ENCODE measurements at places on chromosomes 5 and 9. TPM values are rescaled to one million over a fixed set of nuclear protein-coding genes. Genes with fewer than 3 reads are reported as not detected.
A peak's percentile ranks its signal among the peaks of the same experiment; 100 is the strongest.

- no peak overlapping the region for H3K4me3 ChIP-seq
- H3K36me3 ChIP-seq: peaks cover 43% of the 10 kb centered on the region
- H3K27me3 ChIP-seq: no peaks in the 10 kb centered on the region
- H3K4me1 ChIP-seq: no peaks in the 10 kb centered on the region
- no peak overlapping the region for H3K27ac ChIP-seq
These were observed 41.1 kb downstream of the NFX1 start for GRCh38 chr9:33331377-33331891.

- no peak overlapping the region for H3K27ac ChIP-seq
- DNase-seq: no peak
These were observed 200.8 kb downstream of the CHSY3 start for GRCh38 chr5:130104895-130105688.

DNA sequence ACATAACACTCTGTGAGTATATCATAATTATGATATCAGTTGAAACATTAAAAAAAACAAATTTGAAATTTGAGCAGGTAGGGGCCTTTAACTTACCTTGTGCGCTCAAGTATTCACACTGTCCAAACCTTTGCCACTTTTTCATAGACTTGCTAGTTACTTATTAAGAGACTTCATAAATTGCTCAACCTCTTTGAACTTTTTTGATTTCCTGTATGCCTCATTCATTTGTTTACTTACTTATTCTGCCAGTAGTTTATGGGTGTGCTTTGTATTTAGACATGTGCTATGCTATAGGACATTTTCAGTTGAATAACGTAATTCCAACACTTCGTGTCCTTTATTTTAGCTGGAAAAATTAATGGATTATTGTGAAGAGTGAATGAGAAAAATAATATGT, 204.8 kb downstream of the HCN1 start:
- no peak overlapping the region for H3K4me3 ChIP-seq
- H3K27me3 ChIP-seq: no peaks in the 10 kb centered on the region
- H3K27ac ChIP-seq: no peak overlapping the region
- no peaks in the 10 kb centered on the region for H3K36me3 ChIP-seq

DNA sequence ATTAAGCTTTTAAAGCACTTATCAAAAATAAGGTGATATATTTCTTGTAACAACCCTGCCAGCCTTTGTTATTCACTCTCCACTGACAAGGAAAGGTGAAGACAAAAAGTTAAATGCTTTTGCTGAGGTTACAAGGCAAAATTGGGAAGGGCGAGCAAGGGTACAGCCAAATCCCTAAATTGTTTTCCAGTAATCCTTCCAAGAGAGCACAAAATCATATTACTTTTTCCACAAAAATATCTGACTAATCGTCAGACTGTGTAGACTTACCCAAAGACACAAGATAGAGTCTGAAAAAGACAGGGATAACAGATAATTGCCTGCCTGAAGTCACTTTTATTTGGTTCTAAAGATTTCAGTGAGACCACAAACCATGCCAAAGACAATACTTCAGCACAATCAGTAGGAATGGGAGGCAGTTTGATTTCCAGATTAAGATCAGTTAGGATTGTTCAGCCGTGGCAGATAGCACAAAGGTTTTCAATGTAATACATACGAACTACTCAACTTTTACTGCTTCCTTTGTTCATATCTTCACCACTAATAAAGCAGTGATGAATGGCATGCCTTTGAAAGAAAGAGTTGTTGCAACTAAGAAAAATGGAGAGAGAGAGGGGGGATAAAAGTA, 383.8 kb upstream of the TUSC1 start:
- H3K4me1 ChIP-seq: no peaks in the 10 kb centered on the region
- no peaks in the 10 kb centered on the region for H3K36me3 ChIP-seq
- H3K4me3 ChIP-seq: no peak overlapping the region
- H3K27me3 ChIP-seq: no peaks in the 10 kb centered on the region
- H3K27ac ChIP-seq: no peak overlapping the region

DNA sequence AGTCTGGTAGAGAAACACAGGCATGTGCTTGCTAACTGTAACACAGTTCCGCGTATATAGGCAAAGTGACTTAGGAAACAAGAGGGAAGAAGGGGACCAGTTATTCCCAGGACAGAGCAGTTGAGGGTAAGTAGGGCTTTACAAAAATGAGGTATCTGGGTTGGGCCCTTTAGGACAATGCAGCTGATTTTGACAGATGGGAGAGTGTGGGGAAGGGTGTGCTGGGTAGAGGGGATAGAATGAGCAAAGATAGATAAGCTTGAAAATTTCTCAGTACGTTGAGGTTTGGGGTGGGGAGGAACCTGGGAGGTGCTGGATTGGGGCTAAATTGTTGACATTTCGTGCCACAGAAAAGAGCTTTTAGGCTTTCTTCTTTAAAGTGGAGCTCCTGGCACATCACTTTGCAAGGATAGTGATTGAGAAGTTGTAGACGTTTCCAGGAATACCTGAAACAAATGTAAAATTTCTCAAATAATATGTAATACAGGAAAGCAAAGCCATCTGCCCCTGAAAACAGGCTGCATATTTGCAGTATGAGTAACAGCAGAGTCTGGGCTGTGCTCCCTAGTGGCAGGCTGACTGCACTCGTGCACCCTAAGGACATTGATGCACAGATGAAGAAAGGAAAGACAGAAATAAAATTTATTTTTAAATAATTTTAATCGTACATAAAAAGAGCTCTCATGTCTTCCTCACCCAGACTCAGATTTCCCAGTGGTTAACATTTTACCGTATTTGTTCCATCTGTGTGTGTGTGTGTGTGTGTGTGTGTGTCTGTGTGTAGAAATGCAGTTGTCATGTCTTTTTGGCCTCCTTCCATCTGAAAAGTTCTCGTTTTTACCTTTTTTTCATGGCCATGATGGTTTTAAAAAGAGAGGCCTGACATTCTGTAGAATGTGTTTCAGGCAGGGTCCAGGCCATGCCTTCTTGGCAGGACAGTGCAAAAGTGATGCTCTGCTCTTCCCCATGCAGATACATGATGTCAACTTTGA, 144.9 kb upstream of the DMRT1 start:
- H3K27me3 ChIP-seq: no peaks in the 10 kb centered on the region
- no peak for DNase-seq
- H3K36me3 ChIP-seq: no peaks in the 10 kb centered on the region
- peaks cover 13% of the 10 kb centered on the region for H3K4me1 ChIP-seq
- H3K27ac ChIP-seq: peak overlapping the region; percentile 69
- no peak overlapping the region for H3K4me3 ChIP-seq

DNA sequence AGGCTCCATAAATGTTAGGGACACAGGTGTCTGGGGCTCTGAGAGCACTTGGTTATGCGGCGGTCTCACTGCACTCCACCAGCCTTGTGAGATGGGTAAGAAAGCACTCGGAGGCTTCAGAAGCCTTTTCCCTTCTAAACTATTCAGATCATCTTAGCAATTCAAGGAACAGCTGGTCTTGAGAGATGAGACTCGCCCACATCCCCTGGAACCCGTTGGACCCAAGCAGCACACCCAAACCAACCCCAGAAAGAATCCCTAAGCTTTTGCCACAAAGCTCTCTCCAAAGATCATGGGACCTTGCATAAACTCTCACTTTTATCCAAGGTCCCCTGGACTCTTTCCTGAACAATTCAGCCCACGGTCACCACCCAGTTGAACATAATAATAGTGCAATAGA, 90.2 kb downstream of the RAPGEF1 start:
- H3K27me3 ChIP-seq: no peaks in the 10 kb centered on the region
- peaks cover 3% of the 10 kb centered on the region for H3K36me3 ChIP-seq
- peaks cover 3% of the 10 kb centered on the region for H3K4me1 ChIP-seq
- no peak for DNase-seq
- H3K27ac ChIP-seq: no peak overlapping the region

GRCh38 chr5:85533341-85534047, 1084.2 kb upstream of the COX7C start:
- no peaks in the 10 kb centered on the region for H3K36me3 ChIP-seq
- H3K27ac ChIP-seq: no peak overlapping the region
- H3K4me3 ChIP-seq: no peak overlapping the region

- H3K27me3 ChIP-seq: no peaks in the 10 kb centered on the region
- H3K36me3 ChIP-seq: peaks cover 94% of the 10 kb centered on the region
- no peak overlapping the region for H3K4me3 ChIP-seq
- no peak for DNase-seq
These were observed 60.6 kb downstream of the CYFIP2 start for GRCh38 chr5:157326440-157327005.

GRCh38 chr9:16316911-16317817, 553.3 kb downstream of the BNC2 start:
- no peaks in the 10 kb centered on the region for H3K36me3 ChIP-seq
- H3K27me3 ChIP-seq: no peaks in the 10 kb centered on the region
- DNase-seq: no peak
- no peak overlapping the region for H3K27ac ChIP-seq

- no peaks in the 10 kb centered on the region for H3K4me1 ChIP-seq
- H3K4me3 ChIP-seq: peak within 1 kb of the TSS; percentile 8
- H3K36me3 ChIP-seq: no peaks in the 10 kb centered on the region
- H3K27me3 ChIP-seq: peaks cover 81% of the 10 kb centered on the region
These were observed at the start of gene NCS1 for GRCh38 chr9:130172161-130172857. NCS1 (plus strand) TSS chr9:130172404; CDS start chr9:130172664, 260 bp downstream.

DNA sequence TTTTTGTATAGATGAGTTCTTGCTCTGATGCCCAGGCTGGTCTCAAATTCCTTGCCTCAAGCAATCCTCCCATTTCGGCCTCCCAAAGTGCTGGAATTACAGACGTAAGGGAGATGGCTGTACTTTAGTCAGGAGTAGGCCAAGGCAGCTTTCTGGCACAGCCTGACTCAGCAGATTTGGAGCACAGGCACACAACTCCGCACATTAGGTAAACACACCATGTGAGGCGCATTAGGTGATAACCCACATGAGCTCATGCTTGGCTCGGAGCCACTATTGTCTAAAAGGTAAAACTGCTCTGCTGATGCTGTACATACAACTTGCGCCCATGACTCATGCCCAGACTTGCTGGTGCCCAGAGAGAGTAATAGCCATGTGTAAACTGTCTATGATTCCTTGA, 1157.9 kb downstream of the TAF11L14 start:
- no peak for DNase-seq
- no peaks in the 10 kb centered on the region for H3K27me3 ChIP-seq
- no peak overlapping the region for H3K4me3 ChIP-seq
- H3K36me3 ChIP-seq: no peaks in the 10 kb centered on the region

- DNase-seq: no peak
- H3K27me3 ChIP-seq: no peaks in the 10 kb centered on the region
- H3K36me3 ChIP-seq: no peaks in the 10 kb centered on the region
These were observed 252.1 kb downstream of the CRB2 start for GRCh38 chr9:123608104-123608503.

GRCh38 chr5:123115020-123115419, 26.0 kb downstream of the PRDM6 start:
- H3K36me3 ChIP-seq: no peaks in the 10 kb centered on the region
- H3K4me1 ChIP-seq: no peaks in the 10 kb centered on the region
- no peaks in the 10 kb centered on the region for H3K27me3 ChIP-seq
- no peak for DNase-seq
- H3K27ac ChIP-seq: no peak overlapping the region

DNA sequence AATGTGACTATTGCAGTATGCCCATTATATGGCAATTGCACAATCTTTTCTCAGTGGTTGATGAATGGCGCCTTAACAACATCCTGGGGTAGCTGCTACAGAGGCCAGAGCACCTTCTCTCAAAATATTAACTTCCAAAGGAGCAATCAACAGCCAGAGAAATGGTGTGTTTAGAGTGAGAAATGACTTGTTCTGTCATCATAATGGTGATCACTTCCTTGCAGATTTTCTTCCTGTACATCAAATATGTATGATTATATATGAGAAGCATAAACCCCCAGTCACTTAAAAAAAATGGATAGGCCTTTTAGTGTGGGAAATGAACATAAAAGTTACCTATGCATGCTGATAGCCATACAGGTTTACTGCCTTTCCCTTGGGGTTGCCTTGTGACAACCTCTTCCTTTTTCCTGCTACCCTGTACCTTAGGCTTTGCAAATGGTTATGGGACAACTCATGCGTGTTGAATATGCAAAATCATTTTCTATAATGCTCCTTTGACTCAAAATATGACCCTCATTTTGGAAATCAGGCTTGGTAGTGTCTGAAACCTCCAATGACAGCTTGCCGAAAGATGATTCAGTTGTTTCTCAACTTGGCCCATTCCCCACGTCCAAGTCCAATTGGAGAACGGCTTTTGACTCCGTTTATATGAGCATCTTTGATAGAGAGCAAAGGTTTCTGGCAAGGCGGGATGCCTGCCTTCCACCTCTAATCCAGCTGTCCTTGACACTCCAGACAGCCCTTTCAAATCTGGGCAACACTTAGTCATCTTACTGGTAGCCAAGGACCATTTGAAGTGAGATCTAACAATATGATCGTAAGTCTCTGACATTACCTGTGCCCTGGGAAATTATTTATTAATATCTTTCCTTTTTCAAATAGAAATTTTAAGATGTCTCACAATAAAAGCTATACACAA, 69.3 kb downstream of the SLC1A1 start:
- H3K36me3 ChIP-seq: no peaks in the 10 kb centered on the region
- peaks cover 2% of the 10 kb centered on the region for H3K27me3 ChIP-seq
- no peak overlapping the region for H3K27ac ChIP-seq
- peaks cover 11% of the 10 kb centered on the region for H3K4me1 ChIP-seq

- H3K27ac ChIP-seq: no peak overlapping the region
- H3K36me3 ChIP-seq: no peaks in the 10 kb centered on the region
- DNase-seq: no peak
- no peaks in the 10 kb centered on the region for H3K27me3 ChIP-seq
- peaks cover 13% of the 10 kb centered on the region for H3K4me1 ChIP-seq
These were observed 1.1 kb upstream of the SYNPO start for GRCh38 chr5:150639377-150639692.

GRCh38 chr5:140249536-140249935, 53.4 kb downstream of the PFDN1 start:
- H3K4me1 ChIP-seq: peaks cover 47% of the 10 kb centered on the region
- H3K27ac ChIP-seq: no peak overlapping the region
- no peaks in the 10 kb centered on the region for H3K36me3 ChIP-seq
- no peak for DNase-seq

Gene NOP16
- total RNA-seq: 19.5 TPM

Gene SAXO1
- total RNA-seq: 0.09 TPM

Gene TMEFF1
- total RNA-seq: 1.4 TPM

Gene SVEP1
- total RNA-seq: 1.2 TPM

Gene HMMR
- 54.9 TPM for total RNA-seq

Gene FAM200C
- total RNA-seq: 4.1 TPM

Gene FAM169A
- 11.6 TPM for total RNA-seq

Gene SNCB
- total RNA-seq: 0.05 TPM

Gene C1QTNF2
- 0.61 TPM for total RNA-seq
